Putamen (tissue), 1 donor: ENCODE measurements at places on chromosomes 11 and 22.

DNA sequence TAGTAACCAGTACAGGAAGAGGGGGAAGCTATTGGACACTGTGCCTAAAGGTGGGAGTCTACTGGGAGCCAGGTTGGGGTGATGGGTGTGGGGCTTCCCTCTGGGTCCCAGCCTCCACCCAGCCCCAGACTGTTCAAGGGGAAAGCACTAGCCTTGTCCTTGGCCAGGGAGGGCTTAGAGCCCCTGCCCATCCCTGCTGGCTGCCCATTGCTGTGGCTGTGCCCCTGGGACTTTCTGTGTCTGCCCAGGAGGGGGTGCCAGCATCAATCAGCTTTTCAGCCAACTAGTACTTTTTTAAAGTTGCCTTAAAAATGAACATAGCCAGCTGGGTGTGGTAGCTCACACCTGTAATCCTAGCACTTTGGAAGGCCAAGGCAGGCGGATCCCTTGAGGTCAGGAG is 19.9 kb downstream of the INCENP start:
- DNase-seq = no peak

DNA sequence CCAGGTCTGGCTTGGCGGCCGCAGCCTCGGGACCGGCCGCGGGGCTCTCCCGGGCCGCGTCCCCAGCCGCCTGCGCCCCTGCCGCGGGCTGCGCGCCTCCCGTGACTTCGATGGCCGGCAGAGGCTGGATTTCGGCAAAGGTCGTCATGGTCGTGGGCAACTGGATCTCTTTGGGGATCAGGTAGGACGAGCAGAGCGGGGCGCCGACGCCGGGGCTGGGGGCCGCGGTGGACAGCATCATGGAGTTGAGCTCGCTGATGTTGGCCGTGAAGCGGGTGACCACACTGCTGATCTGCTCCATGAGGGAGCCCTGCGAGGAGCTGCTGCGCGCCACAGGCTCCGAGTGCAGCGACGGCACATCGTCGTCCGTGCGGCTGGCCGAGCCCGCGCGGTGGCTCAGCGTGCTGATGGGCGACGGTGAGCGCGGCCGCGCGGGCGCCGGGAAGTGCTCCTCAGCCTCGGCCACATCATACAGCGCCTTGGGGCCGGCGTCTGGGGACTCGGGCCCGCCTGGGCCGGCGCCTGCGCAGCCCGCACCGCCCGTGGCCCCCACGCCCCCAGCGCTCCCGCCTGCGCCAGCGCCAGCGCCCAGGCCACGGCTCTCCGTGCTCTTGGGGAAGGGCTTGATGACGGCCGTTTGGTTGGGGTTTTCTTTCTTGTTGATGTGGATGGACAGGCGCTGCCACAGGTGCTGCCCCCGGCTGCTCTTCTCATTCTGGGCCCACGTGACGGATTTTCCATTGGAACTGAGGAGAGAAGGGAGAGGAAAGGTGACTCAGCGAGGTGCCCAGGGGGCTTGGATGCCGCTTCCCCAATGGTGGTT is 171.4 kb upstream of the CTSC start:
- no peak for DNase-seq

- no peak for DNase-seq
Observed at GRCh38 chr11:119509282-119509841, 86.4 kb upstream of the THY1 start.

DNA sequence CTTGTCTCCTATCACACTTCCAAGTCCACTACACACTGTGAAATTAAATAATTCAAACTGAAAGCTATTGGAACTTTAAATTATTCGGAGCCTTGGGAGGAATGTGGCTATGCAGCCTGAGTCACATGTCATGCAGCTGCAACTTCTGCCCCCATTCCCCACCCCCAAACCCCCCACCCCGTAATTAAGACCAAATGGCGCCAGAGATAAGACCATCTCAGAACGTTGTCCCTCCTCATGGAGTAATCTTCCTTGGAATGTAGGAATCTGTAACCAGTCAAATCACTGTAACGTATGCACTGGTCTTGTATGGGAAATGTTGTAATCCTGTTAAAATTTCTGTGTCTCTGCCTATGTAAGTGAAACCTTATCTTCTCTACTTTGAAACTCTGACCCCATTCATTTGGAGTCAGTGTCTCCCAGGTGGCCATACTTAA is 37.0 kb downstream of the GAB2 start:
- DNase-seq = no peak

- DNase-seq = peak; percentile 17
Observed at GRCh38 chr22:41094041-41094593, 1.7 kb downstream of the EP300 start.

- no peak for DNase-seq
Observed at GRCh38 chr11:111308140-111308539, 9.8 kb downstream of the POU2AF3 start.

DNA sequence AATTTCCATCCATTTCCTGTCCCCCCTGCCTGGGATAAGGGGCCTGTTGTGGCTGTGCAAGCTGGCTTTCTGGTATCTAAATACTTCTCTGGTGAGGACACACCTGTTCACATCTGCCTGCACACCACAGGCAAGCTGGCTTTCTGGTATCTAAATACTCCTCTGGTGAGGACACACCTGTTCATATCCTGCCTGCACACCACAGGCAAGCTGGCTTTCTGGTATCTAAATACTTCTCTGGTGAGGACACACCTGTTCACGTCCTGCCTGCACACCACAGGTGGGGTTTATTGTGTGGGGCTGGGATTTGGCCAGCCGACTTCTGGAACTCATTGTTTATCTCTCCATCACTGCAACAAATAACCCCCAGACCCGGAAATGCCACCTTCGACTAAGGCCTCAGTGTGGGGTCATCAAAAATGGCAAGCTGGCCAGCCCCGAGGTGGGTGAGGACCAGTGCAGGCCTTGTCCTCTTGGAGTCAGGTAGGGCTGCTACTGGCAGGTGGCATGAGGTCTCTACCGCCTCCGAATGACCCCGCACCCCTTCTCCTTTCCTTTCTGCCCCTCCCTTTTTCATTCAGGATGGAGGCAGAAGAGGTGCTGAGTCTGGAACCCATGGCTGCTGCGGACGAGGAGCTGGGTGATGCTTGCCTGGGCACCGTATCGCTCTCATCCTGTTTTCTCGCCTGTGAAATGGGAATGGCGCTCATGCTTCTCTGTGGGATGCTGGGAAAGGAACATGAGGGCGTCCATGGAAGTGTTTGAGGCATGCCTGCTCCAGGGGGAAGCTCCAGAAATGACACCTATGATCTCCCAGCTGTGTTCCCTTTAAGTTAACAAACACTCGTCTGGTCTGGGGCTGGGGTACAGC is 43.5 kb upstream of the MYEOV start:
- DNase-seq = no peak

DNA sequence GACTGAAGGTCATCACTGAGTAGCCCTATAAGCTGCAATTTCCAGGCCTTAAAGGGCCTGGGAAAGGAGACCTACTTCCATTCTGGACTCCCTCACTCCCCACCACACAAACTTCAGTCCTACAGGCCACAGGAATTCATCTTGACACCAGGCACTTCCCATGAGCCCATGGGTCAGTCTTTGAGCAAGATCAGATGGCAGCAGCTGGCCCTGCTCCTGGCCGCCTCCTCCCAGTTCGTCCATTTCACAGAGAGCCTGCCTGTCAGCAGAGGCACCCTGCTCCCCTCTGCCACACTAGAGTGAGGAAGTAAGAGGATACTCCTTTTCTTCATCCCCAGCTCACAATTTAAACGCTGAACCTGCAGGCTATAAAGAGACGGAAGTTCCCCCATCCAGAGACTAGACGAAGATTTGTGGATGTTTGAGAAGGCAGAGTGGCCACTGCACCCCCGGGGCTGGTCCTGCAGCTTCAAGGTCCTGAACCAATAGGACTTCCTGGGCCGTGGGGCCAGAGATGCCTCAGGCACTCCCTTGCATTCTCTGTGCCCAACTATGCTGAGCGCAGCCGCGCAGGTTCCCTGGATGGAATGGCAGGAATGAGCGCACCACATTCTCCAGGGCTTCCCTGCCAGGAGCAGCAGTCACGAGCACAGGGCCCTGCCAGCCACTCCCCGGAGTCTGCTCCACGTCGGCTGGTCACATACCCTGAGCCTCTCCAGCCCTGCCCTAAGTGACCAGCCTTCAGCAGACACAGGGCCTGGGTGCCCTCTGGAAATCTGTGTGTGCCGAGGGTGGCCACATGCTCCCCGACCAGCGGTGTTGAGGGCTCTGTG is 33.5 kb upstream of the BID start:
- no peak for DNase-seq

DNA sequence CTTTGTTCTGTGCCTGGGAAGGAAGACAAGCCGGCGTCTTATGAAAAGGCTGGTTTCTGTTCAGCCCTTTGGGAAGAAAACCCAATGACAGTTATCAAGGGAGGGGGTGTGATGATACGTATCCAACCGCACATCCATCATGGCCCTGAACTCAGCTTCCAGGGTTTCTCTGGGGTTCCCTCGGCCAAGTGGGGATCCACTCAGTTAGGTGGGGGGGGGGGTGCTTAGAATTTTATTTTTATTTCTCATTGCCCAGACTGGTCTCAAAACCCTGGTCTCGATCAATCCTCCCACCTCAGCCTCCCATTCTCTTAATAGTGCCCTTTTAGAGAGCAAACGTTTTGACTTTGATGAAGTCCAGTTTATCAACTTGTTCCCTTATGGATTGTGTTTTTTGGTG is 25.7 kb downstream of the KCNQ1 start:
- no peak for DNase-seq

DNA sequence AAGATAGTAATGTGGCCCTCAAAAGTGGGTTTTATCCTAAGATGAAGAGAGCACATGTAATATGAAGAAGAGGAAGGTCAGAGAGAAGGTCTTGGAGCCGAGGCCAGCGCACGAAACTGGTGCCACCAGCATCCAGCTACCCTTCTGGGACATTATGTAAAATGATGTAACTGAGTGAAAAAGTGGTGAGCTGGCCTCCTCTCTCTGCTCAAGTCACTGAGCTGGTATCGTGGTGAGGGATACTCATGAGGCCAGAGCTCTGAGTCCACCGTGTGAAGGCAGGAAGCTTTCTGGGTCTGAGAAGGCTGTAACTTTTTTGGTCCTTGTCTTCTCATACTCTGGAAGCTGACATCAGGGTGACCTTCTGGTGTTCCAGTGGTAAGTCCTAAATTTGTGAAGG is 25.1 kb downstream of the RNF185 start:
- DNase-seq = no peak

- no peak for DNase-seq
Observed at GRCh38 chr22:44213489-44214043, 32.8 kb downstream of the PARVG start.

DNA sequence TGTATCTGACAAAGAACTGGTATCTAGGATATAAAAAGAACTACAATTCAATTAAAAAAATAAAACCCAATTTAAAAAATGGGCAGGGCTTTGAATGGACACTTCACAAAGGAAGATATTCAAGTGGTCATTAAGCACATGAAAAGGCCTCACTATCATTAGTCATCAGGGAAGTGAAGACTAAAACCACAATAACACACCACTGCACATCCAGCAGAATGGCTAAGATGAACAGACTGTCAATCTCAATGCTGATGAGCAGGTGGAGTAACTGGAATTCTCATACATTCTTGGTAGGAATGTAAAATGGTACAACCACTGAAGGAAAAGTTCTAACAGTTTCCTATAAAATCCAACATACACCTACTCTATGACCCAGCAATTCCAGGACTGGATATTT is 8.9 kb downstream of the HPS4 start:
- DNase-seq = no peak
